Inflammatory macrophage (primary cell): ENCODE measurements at places on chromosomes 13 and 19.

DNA sequence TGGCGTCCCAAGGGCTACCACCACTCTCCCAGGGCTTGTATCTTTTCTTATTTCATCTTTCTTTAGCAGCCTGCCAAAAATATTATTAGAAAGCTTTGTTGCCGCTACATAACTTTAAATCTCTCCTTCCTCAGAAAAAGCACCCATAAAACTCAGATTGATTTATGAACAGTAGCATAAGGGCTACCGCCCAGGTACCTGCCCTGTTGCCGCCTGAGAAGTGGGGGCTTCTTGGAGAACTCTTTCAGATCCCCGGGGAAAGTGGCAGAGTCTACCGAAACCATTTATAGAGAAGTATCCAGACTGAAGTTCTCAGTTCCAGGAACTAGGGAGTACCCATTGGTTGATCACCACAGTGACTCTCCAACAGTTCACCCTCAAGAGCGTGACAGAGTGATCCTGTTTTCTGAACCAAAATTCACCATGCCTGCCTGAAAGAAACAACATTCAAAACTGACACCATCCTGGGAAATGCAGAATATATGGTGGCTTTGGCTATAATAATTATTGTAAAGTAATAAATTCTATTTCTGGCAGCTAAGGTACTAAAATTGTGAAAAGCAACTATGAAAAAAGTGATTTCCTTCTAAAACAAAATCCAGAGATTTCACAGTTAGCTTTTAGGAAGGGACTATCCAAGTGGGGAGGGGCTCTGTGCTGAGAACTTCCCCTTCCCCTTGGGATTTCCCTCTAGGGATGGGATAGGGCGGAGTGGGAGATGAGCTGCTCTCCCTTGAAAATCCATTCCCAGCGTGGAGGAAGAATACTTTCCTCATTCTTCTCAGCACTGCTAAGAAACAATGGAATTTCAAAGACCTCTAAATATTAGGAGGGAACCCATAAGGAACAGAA, 877 bp upstream of the N4BP2L1 start:
- peak; percentile 78 for DNase-seq

DNA sequence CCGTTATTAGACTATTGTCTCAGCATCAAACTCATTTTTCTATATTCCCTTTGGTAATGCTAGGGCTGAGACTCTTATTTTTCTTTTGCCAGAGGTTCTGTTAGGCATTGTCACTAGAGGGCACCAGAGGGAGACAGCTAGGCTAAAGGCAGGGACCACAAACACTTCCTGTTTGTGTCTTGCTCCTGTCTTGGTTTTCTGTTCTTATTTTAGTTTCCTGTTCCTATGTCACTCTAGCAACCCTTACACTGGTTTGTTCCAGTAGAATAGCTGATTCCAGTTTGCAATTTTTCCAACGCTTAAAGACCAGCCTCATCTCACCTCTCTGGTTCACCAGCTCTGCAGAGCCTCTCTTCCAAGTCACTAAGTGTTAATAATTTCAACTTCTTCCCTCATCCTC, 772.0 kb downstream of the DIAPH3 start:
- DNase-seq, result peak; percentile 81

DNA sequence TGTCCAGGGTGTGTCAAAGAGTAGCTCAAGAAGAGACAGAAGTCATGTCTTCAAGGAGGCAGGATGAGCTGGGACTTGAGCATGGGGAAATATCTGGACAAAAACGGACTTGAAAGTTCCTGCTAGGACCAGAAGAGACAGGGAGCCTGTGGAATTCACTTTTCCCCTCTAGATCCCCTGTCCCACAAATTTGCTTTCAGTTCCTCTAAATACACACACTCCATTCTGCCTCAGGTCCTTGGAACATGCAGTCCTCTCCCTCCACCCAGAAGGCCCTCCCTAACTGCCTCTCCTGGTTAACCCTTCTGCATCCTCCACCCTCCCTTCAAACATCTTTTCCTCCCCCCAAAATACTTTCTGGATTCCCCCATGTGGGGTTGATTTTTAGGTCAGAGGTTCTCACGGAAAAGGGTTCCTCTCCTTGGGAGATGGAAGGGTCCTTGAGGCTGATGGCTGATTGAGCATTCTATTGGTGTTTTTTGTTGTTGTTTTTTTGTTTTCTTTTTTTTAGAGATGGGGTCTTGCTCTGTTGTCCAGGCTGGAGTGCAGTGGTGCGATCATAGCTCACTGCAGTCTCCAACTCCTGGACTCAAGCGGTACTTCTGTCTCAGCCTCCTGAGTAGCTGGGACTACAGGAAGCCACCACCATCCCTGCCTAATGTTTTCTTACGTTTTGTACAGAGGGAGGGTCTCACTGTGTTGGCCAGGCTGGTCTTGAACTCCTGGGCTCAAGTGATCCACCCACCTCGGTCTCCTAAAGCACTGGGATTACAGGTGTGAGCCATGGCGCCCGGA, 6.9 kb upstream of the RETN start:
- no peak for DNase-seq

DNA sequence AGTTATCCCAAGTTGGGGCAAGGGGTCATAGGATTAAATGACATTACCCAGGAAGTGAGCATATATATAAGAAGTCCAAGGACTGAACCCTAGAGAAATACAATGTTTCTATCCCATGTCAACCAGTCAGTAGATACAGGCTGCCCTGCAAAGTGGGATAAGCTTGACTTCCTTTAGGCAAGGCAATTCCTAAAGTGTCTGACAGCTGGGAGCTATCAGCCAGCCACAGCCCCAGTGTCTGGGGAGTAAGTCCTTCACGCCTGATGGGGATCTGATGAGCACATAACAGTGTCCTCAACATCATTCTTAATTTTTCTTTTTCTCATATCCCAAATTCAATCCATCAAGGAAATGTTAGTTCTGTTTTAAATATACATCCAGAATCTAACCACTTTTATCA, 54.1 kb downstream of the DNAJC15 start:
- DNase-seq, result no peak

- no peak for DNase-seq
Measured at GRCh38 chr13:34951528-34951927, 9.5 kb downstream of the NBEA start.

GRCh38 chr13:111460548-111461444, 140.4 kb downstream of the TEX29 start:
- DNase-seq, result no peak

- no peak for DNase-seq
Measured at GRCh38 chr19:38291855-38292254, 12.2 kb upstream of the C19orf33 start.

- DNase-seq, result no peak
Measured at GRCh38 chr13:102504002-102504401, 92.8 kb upstream of the TPP2 start.
